Right ventricle myocardium inferior (tissue), 1 donor: ENCODE measurements at places on chromosomes 5 and 9. TPM values are rescaled to one million over a fixed set of nuclear protein-coding genes. Genes with fewer than 3 reads are reported as not detected.

DNA sequence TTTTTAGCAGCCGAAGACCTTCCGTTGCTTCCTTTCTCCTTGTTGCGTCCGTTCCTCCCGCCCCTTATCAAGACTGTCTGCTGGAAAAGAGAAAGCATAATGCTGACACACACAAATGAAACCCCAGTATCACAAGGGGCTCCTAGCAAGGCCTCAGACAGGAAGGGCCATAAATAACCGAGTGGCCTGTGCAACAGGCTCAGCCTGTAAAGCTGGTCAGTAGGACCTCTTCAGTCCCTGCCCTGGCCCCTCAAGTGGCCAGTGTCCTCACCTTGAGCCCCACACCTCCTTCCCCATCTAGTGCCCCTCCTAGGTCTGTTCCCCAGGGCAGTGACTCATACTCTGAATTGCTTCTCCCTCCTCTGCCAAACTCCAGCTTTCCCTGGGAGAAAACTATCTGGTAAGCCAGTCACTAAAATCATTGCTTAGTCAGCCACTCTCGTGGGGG is 174.6 kb upstream of the IL12B start:
- DNase-seq, result no peak

The CD74 gene
- 327 TPM for total RNA-seq

DNA sequence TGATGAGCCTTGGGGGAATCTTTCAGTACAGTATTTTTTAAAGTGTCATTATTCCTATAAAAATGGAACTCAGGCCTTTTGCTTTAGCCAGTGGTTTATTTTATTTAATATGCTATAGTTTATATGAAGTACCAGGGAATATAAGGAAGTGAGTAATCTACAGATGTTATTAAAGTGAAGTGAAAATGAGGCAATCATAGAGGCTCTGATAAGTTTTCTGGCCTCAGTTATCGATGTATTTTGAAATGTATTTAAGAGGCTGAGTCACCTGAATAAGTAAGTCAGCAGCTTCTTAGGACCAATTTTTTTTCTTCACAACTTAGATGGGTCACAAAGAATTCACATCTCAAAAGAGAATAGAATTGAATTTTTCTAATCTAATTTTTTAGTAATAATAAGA is 829.0 kb downstream of the DNAH5 start:
- no peak for DNase-seq

DNA sequence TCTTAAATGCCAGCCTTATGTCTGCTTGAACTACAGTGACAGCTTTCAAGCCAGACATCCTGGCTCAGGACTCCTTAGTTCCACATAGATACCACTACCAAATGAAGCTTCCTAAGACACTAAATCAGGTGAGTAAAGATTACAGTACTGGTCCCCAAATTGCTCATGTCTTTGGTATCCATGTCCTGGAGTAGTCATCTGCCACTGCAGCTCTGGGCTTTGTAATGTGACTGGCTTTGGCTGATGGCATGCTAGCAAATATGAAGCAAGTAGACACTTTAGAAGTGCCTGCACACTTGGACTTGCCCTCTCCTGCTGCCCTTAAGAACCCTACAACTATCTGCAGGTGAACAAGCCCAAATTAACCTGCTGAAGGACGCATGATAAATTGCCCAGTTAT is 334.9 kb downstream of the BNC2 start:
- DNase-seq, result no peak

DNA sequence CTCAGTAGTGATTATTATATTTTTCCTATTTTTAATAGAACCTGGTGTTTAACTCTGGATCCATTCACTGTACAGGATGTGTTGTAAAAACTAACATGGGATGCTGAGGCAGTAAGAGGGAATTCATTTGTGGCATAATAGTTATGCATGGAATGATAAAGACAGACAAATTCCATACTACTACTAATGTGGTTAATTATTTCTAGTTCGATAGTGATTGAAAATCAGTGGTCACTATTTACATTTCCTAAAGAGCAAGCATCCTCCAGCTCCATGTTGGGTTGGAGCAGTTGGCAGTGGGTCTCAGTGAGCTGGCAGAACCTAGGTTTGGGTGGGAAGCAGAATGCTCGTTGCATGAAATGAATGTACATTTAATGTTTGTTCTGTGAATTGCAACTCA is 122.6 kb downstream of the SAXO1 start:
- no peak for DNase-seq

GRCh38 chr5:157603333-157604190 is 28.0 kb upstream of the ADAM19 start:
- DNase-seq, result no peak

GRCh38 chr9:124489222-124489621 is 18.0 kb downstream of the NR5A1 start:
- peak; percentile 18 for DNase-seq

DNA sequence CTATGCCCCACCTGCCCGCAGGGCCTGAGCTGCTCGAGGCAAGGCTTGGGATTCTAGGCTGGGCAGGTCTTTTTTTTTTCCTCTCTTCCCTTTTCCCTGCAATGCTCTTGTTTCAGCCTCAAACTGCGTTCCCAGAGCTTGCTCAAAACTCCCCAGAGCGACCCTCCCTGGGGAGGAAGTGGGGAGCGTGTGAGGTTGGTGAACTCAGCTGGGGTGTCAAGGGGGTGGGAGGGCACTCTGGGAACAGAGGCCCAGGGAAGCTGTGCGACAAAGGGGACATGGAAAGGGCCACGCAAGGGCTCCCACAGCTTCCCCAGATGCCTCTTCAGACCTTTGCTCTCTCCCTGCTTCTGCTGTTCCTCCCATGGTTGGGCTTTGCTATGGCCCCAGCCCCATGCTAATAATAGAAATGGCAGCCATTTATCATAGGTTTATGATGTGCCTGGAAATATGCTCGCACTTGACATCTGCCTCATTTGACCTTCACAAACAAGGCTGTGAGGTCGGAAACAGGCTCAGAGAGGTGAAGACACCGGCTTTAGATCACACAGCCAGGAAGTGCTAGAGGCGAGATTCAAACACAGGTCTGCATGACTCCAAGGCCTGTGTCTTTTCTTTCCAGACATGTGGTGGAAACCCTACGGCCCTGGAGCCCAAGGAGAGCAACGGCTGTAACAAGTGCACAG is 40.9 kb upstream of the IL17B start:
- no peak for DNase-seq

GRCh38 chr5:116881921-116882531 is 307.4 kb upstream of the SEMA6A start:
- no peak for DNase-seq

The SAPCD2 gene
- 0.22 TPM for total RNA-seq

- peak; percentile 69 for DNase-seq
Observed at GRCh38 chr5:179816796-179817469, 3.8 kb upstream of the SQSTM1 start.

The GAPT gene
- total RNA-seq, result 0.92 TPM

- DNase-seq, result no peak
Observed at GRCh38 chr5:141654298-141654697, 3.1 kb upstream of the FCHSD1 start.

- no peak for DNase-seq
Observed at GRCh38 chr5:11681796-11682195, 222.4 kb downstream of the CTNND2 start.

DNA sequence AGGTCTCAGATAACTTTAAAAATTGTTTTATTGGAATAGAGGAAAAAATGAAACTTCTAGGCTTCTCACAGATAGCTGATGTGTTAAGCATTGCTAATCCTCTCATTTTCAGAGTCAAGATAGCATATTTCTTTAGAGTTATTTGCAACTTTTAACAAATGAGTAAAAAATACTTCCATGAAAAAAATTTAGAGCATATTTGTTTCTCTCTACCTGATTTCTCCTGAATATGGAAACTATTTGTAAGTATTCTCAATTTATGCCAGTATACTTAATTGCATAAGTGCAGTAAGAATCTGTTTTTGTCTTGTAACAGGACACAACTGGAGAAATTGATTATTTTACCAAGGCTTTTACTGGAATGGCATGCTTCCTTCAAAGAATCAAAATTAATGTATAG is 3.6 kb upstream of the TRIM32 start:
- DNase-seq, result no peak
